ENCODE measurements at places on chromosomes 2 and 18.

DNA sequence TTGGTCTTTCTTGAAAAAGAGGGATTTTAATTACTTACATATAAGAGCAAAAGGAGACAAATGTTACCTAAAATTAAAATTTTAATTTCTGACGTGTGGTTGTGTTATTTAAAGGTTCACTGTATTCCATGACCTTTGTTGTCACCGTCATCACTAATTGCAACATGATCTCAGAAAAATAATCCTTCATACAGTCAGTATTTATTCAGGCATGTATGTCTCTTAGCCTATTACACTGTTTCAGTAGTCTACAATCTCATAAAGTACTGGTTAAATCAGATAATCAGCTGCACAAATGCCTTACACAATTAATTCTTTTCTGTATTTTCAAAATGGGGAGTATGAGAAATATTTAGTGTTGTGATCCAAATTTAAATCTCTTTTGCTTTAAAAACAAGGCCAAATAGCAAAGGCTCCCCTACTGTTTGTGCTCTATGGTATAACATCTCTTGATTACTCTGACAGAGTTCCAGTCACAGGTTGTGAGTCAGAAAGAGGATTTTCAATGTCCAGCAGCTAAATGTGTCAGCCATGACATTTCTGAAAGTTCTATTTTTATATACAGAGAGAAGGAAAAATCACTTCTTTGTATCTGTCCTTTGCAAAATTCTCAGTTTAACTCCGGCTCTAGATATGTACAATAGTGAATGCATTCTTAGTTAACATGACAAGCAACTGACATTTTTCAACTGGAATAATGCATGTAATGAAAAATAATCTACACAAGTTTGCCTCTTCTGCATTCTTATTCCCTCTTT lies 184.0 kb downstream of the FIGN start:
- no peak for DNase-seq

DNA sequence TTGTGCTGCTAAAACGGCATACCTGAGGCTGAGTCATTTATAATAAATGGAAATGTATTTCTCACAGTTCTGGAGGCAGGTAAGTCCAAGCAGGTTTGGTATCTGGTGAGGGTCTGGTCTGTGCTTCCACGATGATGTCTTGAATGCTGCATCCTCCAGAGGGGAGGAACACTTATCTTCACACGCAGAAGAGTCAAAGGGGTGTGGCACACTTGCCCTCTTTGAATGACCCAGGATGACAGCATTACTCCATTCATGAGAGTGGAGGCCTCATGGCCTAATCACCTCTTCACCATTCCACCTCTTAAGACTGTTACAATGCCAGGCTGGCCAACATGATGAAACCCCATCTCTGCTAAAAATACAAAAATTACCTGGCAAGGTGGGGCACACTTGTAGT lies 61.0 kb downstream of the NCAPH start:
- DNase-seq, result no peak

DNA sequence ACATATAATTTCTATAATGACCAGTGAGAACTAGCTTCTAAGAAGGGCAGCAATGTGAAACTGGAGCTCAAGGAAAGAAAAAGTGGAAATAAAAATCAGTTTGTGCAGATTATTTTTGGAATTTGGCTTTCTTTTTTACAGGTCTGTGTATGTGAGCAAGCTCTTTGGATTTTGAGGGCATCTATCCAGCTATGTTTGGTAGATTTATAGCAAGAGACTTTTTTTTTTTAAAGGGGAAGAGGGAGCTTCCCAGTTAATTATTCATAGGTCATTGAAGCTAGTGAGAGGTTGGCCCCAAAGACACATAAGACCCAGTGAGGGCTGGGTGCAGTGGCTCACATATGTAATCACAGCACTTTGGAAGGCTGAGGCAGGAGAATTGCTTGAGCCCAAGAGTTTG lies 24.0 kb upstream of the COLEC12 start:
- peak; percentile 78 for DNase-seq

GRCh38 chr18:45008694-45009413 lies 328.2 kb downstream of the SETBP1 start:
- DNase-seq, result no peak

DNA sequence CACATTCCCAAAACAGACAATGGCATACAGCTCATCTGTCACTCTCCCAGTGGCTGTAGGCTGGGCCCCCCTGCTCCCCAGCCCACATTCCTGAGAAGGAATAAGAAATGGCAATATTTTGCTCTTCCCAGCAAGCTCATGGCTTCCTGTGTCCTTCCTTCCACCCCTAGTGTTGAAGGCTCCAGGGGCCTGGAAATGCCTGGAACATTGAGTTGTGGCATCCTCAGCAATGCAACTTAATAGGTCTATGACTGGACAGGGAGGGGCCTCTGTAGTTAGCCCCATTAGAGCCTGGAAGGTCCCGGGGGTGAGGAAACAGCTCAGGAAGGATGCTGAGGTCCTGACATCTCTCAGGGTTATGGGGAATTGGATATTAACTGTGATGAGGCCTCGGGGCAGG lies 3.3 kb downstream of the KIF3C start:
- no peak for DNase-seq

GRCh38 chr18:78305789-78306188 lies 673.8 kb upstream of the SALL3 start:
- no peak for DNase-seq

DNA sequence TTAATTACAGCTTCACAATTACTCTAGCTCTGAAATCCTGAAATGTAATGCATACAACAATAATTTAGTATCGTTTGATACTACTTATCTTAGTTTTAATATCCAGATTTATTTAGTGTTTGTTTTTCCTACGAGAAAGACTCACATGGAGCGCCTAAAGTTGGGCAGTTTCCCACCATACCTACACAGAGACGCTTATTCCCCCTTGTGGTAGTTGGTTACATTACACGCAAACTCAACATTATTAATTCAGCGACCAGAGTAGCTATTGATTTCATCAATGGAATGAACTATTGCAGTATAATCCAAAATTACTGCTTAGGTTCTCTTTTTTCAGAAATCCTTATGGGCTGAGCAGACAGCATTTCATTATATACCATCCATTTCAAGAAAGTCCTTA lies 164.0 kb upstream of the REG3G start:
- DNase-seq, result no peak

DNA sequence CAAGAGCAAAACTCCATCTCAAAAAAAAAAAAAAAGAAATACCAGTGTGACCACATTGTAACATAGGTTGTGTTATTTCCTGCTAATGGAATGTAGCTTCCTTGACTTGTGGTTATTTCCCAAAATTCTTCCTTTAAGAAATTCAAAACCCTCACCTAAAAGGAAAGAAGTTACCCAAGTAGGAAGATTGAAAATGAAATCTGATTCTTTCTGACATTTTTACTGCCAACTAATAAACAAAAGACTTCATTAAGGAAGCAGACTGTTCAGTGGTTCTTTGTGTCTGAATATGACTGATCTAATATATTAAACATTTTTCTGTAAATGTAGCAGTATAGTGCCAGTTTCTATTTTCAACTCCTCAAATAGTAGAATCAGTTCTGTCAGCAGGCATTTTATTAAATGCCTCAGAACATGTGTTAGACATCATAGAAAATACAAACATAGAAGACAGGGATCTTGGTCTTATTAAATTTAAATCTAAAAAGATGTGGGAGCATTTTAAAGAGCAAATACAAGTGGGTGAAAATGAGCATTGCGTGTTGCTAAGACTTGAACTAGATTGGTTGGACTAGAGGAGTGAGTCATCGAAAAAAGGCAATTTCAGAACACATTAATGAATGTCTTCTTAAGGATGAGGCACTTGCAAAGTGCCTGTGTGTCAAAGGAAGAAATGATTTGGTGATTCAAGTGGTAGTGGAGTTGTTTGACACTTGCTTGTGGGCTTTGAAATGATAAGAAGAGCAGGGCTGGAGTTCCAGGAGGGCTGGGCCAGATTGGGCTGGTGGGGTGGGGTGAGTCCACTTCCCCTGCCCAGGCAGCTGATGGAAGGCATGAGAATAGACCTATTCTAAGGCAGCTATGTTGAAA lies 53.4 kb downstream of the PKP4 start:
- DNase-seq, result no peak

- no peak for DNase-seq
Measured at GRCh38 chr2:20868377-20868776, 45.5 kb upstream of the LDAH start.

GRCh38 chr18:58303363-58303762 lies 259.3 kb downstream of the NEDD4L start:
- no peak for DNase-seq

DNA sequence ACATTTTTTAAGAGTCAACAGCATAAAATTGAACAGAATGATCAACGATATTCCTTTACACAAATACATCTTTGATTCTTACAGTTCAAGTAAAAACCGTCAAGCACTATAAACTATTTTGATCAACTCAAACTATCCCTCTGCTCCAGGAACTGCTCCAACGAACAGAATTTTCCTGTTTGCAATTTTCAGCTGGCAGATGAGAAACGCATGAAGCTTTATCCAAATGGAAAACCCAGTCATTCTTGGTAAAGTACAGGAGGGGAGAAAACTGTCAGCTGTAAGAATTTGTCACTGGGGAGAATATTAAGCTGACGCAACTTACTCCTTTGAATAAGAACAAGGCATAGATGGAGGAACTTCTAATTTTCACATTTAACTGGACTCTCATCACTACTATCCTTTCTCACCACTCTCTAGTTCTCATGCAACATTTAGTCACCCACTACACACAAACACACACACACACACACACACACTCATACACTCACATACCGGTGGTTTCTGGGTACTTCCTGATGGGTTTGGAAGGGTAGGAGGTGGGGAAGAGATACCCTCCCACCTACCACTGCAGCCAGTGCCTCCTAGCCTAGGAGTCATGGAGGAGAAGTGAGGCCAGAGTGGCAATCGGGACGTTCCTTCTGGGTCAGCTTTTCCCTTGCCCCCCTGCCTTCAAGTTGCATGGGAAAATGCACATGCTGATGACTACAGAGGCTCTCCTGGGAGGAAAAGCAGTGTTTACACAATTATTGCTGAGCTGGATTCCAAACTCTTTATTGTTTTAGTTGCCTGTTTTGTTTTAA lies 54.0 kb upstream of the SPATS2L start:
- no peak for DNase-seq

- DNase-seq, result no peak
Measured at GRCh38 chr18:79502782-79503181, 107.1 kb downstream of the NFATC1 start.

DNA sequence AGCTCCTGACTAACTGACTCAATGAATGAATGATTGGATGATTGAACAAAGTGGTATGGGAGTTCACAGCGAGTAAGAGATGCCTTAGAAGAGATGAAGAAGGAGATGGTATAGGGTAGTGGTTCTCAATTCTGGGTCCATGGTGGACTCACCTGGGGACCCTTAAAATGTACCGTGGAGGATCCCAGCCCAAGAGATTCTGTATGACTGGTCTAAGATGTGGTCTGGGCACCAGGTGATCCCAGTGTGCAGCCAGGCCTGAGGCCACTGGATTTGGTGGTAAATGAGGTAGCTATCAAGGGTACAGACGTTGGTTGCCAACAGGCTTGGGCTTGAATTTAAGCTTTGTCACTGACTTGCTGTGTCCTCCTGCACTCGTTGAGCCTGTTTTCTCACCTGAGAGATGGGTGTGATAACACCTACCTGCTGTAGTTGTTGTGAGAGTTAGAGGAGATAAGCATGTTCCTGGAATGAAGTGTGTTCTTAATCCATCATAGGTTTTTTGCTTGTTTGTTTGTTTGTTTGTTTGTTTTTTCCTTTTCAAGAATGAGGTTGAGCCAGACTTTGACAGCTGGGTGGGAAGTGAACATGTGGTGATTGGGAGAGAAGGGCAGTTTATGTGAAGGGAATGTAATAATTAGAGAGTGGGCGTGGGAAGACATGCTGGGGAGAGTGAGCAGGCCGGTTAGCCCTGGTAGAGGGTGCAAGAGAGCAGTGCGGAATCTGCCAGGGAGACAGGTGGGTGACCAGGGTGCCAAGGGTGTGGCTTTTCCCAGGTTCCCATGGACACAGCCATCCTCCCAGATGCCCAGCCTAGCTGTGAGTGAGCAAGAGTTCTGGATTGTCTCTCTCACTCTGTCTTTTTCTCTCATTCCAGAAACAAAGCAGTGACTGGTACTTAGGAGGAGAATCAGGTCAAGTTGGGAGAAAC lies 31.4 kb upstream of the IL1B start:
- DNase-seq, result peak; percentile 17

DNA sequence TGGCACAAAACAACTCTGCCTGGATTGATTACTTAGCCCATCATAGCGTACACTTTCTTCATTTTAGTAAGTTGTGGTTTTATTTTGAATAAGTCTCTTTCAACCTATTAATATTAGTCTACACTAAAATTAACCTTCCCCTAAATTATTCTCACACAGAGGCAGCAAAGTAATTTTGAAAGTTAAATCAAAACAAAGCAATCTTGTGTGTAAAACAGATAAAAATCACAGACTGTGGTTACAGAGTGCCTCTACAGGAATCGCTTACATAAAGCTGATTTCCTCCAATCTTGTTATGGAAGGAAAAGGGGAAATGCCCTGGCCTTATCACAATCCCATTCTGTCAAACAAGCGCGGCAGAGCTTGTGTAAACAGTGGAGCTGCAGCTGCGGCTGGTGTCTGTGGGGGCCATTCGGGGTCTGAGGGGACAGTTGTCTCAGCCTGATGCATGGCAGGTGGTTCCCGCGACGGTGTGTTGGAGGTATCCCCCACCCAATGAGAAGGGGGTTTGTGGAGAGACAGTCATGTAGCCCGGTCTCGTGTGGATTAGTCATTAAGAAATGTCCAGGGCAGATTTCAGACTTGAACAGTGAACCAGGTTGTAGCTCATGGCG lies 42.1 kb downstream of the BCL2L11 start:
- DNase-seq, result peak; percentile 26

- no peak for DNase-seq
Measured at GRCh38 chr2:106143495-106144215, 50.4 kb downstream of the UXS1 start.

DNA sequence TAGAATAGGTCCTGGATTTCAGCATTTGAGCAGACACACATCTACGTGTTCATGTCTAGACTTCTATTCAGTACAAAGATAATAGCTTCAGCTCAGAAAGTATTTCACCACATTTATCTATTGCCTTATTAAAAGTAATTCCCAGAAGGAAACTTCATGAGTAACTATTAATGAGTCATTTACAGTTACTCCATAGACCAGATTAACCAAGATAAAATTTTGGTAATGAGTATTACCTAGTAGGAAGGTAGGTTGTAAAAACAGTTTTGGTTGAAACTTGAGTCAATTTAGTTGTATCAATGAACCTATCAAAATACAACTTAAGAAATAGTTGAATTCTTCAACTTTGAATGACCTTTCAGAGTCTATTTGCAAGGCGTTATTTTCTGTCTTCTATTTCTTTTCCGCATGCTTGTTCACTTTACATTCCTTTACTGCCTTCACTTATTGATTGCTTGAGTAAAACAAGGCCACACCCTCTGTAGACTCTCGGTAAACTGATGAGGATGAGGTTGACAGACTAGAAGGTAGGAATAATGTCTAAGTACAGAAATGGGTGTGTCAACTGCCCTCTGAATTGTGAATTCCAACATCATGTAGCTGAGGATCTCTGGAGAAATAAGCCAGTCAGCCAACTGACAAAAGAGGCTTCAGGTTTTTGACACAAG lies 1165.6 kb upstream of the ZEB2 start:
- DNase-seq, result no peak

DNA sequence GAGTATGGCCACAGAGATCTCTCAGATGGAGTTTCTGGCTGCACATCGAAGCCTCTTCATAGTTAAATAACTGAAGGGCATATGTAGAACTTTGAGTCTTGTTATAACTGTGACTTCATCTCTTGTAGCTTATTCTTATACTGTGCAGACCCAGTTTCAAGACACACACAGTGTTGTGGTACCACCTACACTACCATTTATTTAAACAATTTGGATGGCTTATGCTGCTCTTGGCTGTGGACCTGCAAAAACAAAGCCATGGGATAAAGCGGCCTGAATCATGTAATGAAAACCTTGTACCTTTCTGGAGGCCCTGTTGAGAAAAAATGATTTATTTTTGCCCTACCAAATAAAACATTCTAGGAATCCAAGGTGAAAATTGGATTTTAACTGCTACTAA lies 262.8 kb upstream of the RASGRP3 start:
- no peak for DNase-seq
